HCT116 (cell line): ENCODE measurements at places on chromosomes 6 and 20.

DNA sequence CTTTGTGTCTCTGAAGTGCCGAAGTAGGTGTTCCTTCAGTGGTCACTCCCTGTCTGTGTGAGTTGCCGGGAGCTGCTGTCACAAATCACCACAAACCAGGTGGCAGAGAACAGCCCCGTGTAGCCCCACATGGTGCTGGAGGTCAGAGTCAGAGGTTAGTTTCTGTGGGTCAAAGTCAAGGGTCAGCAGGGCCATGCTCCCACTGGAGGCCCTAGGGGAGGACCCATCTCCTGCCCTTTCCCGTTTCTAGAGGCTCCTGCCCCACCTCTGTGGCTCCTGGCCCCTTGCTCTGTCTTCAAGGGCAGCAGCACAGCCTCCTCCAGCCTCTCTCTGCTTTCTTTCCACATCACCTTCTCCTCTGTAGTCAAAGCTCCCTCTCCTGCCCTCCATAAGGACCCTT, 264.3 kb downstream of the TAF4 start:
- DNase-seq = no peak

DNA sequence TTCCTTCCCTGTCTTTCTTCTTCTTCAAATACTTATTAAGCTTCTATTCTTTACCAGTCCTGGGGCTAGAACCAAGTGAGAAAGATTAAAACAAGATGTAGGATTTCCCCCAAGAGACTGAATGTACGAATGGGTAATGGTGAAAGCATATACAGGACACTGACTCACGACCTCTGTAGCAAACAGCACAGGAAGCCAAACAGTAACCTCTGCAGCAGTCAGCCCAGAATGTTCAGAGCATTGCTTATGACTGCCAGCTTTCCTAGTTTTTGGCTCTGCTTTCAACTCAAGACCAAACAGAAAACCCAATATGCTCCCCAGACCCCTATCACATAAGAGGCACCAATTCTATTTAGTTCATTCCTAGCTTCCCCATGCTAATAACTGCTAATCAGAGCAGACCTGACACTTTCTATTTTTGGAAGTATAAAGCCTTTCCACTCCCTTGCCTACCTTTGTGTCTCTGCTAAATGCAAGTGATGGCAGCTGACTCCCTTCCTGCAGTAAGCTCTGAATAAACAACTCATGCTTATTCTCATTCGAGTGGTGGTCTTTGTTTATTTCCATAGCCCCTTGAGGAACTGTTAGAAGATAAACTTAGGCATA, 690.6 kb downstream of the EPM2A start:
- no peak for DNase-seq

DNA sequence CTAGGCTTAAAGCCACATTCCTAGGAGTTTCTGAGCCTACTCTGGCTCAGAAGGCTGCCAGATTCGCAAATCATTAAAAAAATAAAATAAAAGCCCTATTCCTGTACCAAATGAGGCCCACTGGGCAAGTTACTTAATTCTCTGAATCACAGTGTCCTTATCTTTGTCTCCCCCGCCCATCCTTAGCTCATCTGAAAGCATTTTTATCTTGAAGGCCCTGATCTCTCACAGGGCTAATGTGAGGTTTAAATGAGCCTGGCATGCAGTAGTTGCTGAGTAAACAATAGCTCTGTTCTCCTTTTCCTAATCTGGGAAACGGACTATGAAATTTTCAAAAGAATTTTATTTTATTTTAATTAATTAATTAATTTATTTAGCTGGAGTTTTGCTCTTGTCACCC, 2.1 kb upstream of the ZBTB12 start:
- DNase-seq = no peak

GRCh38 chr6:129748901-129749748, 39.1 kb upstream of the ARHGAP18 start:
- DNase-seq = peak; percentile 86

DNA sequence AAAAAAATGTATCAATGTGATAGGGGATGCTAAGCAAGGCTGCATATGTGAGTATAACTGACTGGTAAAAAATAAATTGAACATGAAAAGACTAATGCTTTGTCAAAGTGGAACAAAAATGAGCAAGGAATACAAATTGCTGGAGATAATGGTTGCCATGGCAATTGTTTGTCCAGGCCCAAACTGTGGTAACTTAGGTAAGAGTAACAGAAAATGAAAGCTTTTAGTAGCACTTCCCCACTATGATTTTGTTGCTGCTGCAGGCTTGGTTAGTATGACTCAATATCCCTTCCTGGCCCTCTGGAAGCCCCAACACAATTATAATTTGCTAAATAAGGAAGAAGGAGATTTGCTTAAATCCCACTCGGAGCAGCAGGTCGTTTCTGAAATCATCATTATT, 577.1 kb downstream of the DOK5 start:
- no peak for DNase-seq

GRCh38 chr6:165844801-165845364, 181.8 kb upstream of the PDE10A start:
- DNase-seq = no peak

DNA sequence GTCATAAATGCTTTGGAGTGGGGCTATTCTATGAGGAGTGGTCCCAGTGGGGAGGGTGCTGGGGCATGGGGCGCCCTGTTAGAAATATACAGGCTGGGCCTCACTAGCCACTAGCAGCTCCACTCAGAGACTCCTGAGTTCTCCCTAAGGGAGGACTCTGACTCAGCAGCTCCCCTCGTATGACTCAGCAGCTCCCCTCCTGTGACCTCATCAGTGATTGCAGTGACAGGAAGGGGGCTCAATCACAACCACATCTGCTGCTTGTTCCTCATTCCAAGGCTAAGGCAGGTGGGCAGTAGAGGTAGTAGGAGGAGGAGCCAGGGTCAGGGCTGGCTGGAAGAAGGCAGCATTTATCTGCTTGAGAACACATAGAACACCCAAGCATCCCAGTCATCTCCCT, 73.7 kb downstream of the PRND start:
- peak; percentile 6 for DNase-seq

DNA sequence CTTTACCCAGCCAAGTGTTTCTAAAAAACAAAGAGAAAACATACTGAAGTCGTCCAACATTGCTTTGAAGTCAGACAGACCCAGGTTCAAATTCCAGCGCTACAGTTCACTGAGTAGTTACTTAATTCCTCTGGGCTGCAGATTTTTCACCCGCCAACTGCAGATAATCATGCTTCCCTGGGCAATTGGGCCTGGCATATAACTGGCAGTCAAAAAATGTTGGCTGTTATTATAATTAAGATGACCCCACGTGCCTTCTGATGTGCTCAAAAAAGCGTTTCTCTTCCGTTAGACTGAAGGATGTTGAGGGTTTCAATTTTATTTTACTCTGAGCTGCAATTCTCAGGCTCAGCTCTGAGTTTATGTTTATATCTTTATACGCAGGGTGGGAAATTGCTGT, 156.1 kb upstream of the CITED2 start:
- no peak for DNase-seq

DNA sequence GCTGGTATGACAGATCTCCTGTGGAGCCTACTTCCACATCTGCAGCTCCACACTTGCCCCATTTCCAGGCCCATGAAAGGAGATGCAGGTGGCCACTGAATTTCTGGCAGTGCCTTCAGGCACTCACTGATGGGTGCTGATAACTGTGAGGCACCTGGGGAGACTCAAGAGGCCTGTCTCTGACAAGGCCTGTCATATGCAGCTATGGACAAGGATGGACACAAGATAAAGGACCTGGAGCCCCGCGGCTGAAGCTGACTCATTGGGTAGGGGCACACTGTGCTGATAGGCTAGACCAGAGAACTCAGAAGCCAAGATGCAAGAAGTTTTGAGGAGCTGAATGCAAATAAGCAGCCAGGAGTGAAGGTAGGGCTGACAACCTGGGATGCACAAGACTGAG, 81.0 kb upstream of the LRFN2 start:
- DNase-seq = no peak

DNA sequence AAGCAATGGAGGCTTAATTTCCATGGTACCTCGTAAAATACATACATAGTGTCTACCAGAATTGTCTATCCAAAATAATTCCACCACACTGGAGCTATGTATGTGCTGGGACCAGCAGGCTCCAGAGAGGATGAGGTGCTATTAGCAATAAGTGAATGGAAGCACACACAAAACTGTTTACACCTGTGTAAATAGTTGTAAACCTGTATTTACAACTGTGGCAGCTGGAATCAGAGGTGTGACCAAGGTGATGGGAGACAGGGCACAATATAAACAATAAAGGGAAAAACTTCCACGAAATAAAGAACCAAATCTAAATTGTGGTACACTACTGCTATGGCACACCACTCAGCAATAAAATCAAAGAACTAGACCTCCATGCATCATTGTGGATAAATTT, 14.4 kb downstream of the RARS2 start:
- DNase-seq = no peak

DNA sequence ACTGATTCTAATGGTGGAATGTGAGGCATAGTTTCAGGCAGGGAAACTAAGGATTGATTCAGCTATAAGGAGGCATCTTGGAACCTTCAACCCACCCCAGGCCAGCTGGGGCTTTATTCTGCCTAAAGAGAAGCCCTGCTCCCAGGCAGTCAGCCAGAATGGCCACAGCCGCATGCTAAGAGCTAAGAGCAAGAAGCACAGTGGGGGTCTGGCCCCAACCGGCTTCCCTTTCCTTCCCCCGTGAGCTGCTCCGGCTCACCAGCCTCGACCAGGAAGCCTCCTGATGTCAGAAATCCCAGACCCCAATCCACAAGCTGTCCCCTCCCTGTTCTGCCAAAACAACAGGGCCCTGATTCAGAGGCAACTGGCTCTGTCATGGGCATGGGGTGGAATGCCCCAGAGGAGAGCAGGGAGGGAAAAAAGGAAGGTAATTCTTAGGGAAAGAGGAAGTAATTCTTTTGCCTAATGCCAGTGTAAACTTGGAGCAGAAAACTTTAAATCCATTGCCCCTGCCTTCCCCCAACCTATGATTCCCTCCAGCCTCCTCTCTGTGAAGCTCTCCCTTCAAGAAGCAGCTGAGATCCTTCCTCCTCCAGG, 6.9 kb downstream of the GRM4 start:
- DNase-seq = no peak

DNA sequence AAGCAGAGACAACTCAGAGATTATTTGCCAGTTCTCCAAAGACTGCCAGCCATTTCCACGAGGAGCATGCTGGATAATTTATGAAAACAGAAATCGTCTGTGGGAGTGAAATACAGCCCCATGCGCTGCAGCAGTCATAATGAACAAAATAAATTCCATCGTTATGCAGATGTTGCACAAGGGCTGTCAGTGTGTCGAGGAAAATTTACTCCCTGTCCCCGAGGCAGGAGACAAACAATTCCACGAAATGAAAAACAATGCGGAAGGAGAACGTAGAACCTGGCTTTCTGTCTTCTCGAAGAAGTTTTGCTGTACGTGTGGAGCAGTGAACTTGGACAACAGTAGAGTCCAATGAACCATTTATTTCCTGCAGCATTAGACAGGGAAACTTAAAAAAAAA, 399.4 kb downstream of the CD83 start:
- DNase-seq = no peak

GRCh38 chr20:49572857-49573256, 4.9 kb upstream of the PTGIS start:
- no peak for DNase-seq

- DNase-seq = no peak
Observed at GRCh38 chr6:169406034-169406433, 152.4 kb upstream of the THBS2 start.

GRCh38 chr6:106124015-106124414, 37.9 kb downstream of the PRDM1 start:
- no peak for DNase-seq

- DNase-seq = no peak
Observed at GRCh38 chr6:111579816-111580215, 25.9 kb downstream of the TRAF3IP2 start.

DNA sequence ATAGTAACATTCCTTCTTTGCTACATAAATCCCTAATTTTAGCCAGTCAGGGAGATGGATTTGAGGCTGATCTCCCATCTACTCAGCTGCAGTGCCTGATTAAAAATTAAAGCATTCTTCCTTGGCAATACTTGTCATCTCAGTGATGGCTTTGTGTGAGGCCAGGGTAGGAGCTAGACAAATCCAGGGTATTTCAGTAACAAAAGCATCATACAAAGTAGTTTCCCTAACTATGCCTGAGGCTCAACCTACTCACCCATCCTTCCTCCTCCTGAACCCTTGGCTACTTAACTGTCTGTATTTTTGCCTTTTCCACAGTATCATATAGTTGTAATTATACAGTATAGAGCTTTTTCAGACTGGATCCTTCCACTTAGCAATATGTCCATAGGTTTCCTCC, 37.7 kb downstream of the HLA-DRB5 start:
- no peak for DNase-seq

DNA sequence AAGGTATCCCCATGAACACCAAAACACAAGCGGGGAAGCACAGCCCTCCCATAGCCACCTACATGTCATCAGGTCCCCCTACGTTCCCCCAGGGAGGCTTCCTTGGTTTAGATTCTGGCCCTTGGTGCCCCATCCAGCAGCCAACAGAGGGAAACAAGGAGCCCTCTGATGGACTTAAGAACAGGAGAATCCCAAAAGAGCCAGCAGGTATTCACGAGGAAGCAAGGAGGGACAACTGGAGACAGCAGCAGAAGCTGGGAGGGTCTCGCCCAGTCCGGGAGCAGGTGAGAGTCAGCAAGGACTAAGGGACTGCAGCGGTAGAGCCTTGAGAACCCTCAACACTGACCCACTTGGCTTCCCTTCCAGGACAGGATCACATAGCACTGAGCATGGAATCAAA, 58.4 kb upstream of the TOP1 start:
- DNase-seq = no peak

DNA sequence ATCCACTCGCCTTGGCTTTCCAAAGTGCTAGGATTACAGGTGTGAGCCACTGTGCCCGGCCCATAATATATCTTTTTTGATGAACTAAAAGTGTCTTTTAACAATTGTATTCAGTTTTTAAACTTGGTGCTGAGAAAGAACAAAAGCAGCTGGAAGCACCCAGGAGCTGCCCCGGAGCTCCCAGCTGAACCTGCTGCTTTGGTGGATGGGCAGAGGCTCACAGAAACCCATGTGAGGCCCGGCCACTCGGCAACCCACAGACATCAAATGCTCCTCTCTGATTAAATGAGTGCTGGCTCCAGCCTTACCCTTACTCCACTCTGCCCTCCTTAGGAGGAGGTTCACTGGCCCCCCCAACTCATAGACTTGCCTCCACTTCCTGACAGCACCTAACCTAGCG, 59.4 kb upstream of the FRMD1 start:
- no peak for DNase-seq

DNA sequence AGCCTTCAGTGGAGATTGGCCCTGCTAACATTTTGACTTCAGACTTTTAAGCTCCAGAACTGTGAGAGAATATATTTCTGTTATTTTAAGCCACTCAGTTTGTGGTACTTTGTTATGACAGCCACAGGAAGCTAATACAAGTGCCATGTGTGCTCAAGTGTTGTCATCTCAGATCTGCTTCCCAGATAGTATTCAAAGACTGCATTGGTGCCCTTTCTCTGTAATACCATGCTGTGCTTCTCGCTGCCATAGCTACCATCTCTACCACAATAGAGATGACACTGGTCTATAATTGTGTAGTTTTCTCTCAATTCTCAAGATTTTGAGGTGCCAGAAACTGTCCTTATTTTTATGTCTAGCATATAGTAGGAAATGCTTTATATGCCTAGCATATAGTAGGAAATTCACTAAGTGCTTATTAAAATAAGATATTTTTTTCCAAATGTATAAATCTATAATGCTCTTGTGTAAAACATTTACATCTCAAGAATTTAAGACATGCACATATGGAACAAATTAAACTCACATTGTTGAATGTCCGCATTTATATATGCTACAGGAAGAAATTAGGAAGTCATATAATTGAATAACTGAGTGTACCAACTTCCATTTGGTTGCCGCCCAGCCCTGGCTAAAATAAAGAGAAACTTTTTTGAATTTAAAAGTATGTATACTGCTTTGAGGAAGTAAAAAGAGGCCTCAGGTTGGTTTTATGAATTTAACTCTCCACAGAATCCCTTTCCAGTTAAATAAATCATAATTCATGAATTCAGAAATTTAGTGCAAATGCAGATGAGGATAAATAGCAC, 77.6 kb downstream of the TPBG start:
- DNase-seq = no peak
